AG08396 (cell line): ENCODE measurements at places on chromosomes 1 and 21.
A peak's percentile ranks its signal among the peaks of the same experiment; 100 is the strongest.

- DNase-seq, result no peak
Measured at GRCh38 chr1:23417570-23417969, 7.0 kb downstream of the TCEA3 start.

GRCh38 chr1:228180271-228180958, 14.8 kb downstream of the IBA57 start:
- no peak for DNase-seq

DNA sequence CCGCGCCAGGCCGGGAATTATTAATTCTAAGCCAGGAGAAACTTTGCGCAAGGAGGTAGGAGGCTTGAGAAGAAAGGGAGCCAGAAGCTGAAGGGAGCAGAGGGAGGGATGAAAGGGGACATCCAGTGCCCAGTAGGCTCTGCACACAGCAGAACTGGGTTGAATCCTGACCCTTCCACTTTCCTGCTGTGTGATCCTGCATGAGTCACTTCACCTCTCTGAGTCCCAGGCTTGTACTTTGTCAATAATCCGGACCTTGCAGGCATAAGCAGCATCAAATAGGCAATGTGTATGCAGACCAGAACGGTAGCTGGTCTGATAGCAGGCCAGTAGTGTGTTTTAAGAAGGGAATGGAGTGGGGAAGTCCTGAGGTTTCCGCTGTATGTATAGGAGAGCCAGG, 25.5 kb upstream of the EPB41 start:
- DNase-seq, result no peak

GRCh38 chr1:244083383-244083943, 32.4 kb downstream of the ZBTB18 start:
- DNase-seq, result no peak

- DNase-seq, result no peak
Measured at GRCh38 chr21:36792505-36792967, 93.6 kb downstream of the SIM2 start.

GRCh38 chr1:181538836-181539235, 55.5 kb downstream of the CACNA1E start:
- no peak for DNase-seq

GRCh38 chr1:39187275-39188046, 17.0 kb upstream of the MACF1 start:
- no peak for DNase-seq

GRCh38 chr1:8701794-8702471, 115.5 kb downstream of the RERE start:
- DNase-seq, result peak; percentile 30

GRCh38 chr1:220298470-220299205, 26.4 kb upstream of the RAB3GAP2 start:
- DNase-seq, result no peak

DNA sequence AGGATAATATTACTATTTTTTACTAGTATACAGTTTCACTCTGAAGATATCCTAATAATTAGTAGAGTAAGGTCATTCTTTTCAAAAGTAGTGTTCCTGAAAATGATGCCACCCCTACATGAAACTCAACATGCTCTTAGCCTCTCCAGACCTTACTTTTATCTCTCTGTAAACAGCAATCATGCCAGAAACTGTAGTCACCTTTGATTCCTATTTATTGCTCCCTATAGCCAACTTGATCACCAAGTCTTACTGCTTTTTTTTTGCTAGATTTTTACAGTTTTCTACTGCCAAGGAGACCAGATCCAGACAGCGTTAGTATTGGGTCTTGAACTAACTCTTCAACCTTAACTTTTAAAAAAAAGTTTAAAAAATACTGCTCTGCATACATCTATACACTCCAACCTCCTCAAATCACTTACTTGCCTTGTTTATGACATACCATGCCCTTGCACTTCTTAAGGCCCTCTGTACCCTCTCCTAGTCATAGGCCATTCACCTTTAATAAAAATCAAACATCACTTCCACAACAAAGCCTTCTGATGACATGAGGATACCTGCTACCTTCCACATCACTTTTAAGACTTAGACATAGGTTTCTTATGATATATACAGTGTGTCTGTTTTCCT, 36.1 kb downstream of the ZNHIT6 start:
- DNase-seq, result no peak
